Activated T-cell treated with anti-CD3 and anti-CD28 coated beads for 1 hour (primary cell): ENCODE measurements at places on chromosomes 6 and 20.

DNA sequence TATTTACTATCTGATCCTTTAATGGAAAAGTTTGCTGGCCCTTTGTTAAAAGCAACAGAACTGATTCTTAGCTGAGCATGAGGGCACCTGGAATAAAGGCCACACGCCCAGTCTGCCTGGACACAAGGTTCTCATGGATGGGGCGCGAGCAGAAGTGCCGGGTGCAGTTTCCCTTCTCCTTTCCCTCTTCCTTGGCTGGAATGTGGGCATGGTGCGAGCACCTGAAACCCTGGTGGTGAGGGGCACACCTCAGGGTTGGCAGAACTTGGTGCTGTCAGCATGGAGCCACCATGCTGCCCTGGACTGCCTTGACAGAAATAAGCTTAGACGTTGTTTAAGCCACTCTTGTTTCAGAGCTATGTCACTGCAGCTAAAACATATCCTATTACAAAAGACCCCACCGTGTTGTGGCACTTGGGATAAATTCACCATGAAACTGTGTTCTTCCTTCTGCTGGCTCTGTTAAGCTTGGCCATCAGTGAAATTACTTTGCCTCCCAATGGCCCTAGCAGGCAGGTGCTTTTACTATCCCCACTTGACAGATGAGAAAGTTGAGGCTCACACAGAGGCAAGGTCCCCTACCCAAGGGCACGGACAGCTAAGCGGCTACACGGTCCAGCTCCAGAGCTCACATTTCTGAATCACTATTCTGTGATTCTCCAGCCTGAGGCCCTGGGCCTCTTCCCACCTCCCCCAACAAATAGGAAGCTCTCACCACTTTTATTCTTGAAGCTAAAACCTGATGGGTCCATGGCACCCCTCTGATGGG, 115.9 kb downstream of the PREX1 start:
- DNase-seq: no peak

GRCh38 chr6:53658992-53659391, 6.6 kb downstream of the KLHL31 start:
- DNase-seq: no peak

DNA sequence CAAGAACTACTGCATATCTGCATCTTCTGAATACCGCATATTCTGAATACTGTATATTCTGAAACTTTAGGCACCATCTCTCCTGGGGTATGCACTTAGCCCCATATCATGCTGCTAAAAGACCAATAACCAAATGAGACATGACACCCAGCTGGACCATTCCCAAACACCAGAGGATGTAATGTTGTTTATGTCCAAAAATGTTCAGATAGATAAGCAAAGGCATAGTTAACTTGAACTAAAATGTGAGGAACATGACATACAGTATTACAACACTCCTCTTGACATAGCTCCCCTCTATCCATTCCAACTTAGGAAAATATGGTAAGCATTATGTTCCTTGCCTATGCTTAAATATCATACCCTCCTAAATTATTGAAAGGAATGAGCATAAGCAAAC, 127.3 kb downstream of the TENT5A start:
- DNase-seq: no peak

DNA sequence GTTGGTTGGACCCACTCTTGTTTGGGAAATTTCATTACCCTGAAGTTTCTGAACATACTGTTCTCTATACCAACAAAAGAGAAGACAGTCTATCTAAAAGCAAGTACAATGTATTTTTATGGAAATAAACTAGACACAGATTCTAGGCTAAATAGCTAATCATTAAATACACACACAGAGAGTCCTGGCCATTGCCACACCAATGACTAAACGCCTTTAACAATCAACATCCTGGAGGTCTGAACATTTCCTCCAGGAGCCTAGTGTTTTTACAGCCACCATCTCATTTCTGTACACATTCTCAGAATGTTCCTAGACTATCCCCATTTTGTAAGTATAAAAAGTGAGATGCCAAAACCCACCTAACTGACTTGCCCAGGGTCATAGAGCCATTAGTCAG, 141.6 kb upstream of the RREB1 start:
- DNase-seq: no peak

- no peak for DNase-seq
These were observed 28.7 kb downstream of the ECT2L start for GRCh38 chr6:138824482-138825144.

DNA sequence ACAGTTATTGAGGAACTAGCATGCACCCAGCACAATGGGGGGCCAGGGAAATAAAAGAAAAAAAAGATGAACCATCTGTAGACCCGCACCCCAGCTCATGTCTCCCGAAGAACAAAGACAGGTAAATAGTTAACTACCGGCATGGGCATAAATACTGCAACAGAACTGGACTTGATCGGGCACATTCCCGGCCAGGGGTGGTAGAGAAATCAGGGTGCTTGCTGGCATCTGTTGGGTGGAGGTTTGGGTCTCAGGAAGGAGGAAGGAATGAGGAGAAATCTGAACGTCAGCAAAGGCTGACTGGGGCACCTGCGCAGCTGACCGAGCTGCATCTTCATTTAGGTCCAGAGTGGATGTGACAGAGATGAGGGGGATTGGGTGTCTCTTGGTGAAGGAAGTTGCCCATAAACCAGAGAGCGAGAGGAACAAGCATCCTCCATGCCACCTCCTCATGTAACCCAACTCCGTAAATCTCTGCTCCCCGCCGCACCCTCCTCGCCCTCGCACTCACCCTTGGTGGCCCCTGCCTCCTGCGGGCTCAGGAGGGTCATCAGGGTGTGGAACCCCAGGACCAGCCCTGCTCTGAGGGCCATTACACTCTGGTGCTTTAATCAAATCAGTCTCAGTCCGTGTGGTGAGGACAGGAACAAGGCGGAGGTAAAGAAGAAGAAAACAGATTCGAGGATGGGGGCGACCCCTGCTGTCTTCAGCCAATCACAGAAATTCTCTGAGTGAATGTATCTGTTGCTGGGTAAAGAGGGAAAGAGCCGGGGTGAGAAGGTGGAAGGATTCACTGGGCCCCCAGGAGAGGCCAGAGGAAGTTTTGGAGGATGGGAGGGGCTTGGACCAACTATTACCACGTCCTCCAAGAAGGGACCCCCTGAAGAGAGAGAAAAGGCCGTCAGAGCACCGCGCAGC, at the start of gene HLA-DOA:
Gene HLA-DOA, minus strand, starts transcription at position 648 of the 918 bp plus-strand sequence.
- peak; percentile 17 for DNase-seq

DNA sequence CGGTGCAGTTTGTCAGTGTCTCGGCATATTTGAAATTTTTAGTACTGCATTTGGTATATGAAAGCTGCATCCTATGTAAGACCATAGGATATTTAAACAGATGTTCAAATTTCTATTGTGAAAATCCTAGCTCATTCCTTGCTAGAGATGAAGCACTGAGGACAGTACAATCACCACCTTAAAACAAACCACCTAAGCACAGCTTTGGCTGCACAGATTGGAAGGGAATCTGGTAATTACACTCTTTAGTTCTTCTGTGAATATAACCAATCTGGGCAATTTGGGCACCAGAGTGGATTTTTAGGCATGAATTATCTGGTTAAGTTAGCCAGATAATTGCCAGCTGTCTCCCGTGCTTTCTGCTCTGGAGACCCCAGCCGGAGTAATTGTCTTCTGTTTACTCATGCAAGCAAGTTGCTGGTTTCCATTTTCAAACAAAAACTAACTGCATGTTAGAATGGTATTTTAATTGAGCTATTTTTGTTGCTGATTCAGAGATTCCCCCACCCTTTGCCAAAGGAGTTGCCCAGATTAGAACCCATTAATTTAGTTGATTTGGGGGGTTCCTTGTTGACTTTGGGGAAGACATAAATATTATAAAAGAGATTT, 36.9 kb downstream of the E2F3 start:
- DNase-seq: no peak

DNA sequence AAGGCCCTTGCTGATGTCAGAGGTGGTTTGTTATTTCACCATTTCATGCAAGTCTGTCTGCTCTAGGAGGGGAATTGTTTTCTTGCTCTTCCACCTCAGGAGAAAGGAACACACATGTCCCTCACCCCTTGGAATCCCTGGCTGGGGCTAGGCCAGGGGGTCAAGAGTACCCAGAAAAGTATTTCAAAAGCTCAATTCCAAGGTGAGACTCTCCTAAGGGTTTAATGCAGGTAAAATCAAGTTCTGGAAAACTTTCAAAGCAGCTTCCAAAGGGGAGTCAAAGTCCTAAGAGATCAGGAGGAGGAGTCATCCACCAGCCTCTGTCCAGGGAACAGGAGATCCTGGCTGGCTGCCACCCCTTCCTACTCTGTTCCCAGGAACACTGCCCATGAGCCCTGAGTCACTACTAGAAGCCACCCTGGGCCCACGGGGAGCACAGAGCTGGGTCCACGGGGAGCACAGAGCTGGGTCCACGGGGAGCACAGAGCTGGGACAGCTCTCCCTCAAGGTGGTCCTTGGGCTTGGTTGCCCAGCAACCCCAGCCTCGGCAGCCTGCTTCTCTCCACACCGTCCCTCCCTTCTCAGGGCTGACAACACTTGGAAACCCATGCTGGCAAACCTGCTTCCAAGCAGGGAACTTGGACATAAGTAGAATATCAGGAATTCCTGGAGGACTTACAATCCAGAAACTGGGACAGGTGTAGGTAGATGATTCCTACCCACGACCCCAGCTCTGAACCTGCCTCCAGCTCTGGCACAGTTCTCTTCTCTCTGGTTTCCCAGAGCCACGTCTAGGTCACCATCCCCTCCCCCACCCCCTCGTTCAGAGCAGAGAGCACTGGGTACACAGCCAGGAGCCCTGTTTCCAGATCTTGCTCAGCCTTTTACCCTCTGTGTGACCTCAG, 35.3 kb upstream of the CDKN1A start:
- DNase-seq: no peak

DNA sequence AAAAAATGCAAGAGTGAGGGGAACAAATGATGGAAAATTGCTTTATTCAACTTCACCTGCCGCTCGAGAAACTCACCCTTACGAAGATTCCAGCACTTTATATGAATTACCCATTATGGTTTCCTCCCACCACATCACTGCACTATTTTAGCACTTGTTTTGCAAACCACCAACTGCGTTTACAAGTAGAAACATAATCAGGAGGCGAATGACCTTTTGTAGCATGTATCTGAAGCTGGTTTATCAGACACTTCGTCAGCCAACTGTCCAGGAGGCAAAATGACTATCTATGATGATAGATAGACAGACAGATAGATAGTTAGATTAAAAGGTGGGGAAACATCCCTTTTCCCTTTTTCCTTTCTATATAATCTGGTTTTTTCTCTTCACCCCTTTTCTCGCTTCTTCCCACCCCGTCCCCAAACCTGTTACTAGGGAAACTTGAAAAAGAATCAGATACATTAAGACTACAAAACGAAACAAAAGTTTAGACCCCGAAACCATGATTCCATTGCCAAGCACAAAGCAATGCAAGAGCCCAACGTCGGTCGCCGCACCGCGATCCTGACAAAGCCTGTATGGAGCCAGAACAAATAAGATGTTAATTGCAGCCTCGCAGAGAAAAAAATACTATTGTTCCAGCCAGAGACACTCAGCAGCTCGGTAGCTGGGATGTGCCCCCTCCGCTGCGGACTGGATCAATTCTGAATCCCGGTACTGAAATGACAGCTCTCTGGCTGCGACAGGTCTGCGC, 933 bp upstream of the ADGRB3 start:
- DNase-seq: no peak

DNA sequence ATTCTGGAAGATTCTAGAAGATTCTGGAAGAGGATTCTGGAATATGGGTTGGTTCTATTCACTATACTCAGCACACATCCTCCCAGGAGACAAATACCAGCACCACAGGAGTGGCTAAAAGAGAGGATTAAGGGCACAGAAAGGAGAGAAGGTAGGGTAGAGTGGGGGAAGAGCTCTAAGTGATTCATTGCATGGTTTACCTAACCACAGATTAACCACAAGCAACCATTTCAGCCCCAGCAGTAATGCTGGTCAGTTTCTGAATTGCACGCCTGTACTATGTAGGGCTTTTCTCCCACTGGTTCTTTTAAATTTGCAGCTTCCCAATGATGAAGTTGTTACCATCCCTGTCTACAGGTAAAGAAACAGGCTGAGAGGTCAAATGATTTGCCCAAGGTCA, 192.7 kb upstream of the PMEPA1 start:
- no peak for DNase-seq

GRCh38 chr6:79260772-79261171, 26.3 kb upstream of the HMGN3 start:
- no peak for DNase-seq

DNA sequence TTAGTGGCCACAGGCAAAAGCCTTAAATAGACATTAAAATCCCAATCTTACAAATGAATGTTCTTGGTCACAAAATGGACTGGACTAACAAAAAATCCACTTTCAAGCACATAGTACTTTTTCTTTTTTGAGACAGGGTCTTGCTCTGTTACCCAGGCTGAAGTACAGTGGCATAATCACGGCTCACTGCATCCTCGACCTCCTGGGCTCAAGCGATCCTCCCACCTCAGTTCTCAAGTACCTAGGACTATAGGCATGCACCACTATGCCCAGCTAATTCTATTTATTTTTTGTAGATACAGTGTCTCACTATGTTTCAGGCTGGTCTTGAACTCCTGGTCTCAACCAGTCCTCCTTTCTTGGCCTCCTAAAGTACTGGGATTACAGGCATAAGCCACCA, 59.4 kb downstream of the MAP3K5 start:
- DNase-seq: no peak

DNA sequence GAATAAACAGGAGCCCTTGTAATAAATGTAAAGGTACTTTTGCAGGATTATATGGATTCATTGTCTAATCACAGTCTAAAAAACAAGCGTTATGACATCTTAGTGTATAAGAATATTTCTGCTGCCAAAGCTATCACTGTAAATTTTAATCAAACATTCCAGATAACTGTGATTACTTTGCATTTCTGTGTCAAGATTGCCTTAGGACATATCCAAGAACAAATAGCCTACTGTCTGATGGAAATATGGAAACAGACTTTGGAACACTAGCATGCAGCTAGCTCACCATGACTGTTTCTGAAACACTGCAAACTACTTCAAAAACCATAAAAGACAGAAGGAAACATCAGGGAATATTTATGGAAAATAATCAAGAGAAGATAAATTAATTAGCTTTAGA, 248.7 kb upstream of the ASCC3 start:
- no peak for DNase-seq

DNA sequence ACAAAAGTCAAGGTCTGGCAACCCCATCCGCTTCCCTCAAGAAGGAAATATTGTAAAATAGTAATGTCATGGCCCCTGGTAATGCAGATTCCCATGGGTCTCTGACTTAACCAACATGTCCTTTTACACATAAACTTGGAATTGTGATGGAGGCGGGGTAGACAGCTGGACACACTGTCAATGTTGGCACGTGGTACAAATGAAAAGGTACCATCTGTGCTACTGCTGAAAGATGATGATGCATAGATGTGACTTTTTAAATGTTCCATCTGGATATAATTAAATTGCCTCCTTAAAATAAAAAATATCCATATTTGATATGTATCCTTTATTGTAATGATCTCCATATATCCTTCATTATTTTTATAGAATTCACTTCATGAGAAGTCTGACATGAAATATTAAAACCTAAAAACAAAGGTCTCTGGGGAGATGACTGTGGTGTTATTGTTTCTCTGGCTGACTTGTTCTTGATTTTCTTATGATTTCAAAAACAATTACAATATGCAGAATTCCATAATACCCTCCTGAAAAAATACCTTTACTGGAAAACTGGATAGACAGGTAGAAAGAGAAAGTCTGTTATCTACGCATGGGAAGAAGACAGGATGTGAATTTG, 104.5 kb downstream of the MKKS start:
- no peak for DNase-seq

GRCh38 chr6:140068801-140069200, 694.4 kb upstream of the CITED2 start:
- no peak for DNase-seq

- no peak for DNase-seq
These were observed 314.6 kb downstream of the CDH26 start for GRCh38 chr20:60272790-60273189.
